ENCODE measurements at places on chromosomes 1 and 21.

- peak; percentile 25 for DNase-seq
These were observed 85.1 kb downstream of the KCNN3 start for GRCh38 chr1:154784924-154785531.

DNA sequence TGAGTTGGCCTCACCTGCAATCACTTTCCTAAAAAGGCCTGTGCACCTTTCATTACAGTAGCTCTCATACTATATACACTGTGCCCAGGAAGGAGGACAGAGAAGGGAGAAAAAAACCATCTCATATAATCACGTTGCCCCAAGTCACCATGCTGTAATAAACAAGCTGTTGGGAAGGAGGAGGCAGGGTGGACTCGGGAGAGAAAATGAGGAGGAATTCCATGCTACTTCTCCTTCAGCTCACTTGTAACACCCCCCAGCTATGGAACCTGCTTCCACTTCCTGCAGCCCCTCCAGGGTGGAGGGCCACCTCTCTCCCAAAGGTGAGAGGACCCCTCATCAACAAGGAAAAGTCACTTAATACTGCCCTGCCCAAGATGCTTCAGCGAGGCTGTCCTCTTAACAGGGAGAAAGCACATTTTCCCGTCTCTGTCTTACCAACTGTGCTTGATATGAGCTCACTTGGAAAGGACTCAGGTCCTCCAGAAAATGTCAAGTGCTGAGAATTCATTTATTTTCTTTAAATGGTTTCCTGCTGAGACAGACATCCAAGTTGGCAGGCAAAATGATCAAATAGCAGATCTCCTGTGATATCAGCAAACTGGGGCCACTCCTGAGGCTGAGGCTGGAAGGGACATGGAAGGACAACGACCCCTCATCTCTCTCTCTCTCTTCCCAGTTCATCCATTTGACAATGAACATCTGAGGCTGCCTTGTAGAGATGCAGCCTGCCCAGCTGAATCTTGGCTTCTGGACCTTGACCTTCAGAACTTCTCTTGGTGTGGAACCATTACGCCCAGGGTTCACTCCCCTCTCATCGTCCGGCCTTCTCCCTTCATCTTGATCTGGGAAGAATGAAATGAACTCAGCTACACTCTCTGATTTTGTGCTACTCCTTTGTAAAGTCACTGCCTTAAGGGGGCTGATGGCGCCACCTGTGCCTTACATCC, 54.0 kb downstream of the CAPN9 start:
- DNase-seq = no peak

GRCh38 chr21:19565587-19565986, 1162.0 kb upstream of the TMPRSS15 start:
- no peak for DNase-seq

DNA sequence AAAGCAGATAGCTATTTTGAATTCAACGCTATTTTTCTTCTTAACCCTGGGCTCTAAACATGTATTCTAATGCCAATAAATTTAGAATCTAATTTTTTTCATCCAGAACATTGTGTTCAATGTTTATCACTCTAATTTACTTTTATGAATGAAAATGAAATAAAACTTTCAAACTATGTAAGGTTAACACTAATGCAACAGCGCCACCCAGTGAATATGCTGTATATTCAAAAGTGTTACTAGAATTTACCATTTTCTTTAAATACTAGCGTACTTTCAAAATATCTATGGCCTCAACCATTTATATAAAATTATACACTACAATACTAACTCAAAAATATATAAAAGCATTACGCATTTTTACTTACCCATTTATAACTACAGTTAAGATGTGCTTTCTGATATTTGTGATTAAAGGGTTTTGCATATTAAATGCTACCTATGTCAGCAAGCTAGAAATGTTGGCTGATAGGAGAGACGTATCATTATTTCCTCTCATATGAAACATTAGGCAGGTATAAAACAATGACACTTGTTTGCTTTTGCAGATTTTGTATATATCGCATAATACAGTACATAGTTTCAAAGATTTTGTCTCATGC, 5.9 kb upstream of the NUF2 start:
- DNase-seq = no peak

GRCh38 chr1:194586302-194586701, 1399.9 kb upstream of the B3GALT2 start:
- DNase-seq = no peak

DNA sequence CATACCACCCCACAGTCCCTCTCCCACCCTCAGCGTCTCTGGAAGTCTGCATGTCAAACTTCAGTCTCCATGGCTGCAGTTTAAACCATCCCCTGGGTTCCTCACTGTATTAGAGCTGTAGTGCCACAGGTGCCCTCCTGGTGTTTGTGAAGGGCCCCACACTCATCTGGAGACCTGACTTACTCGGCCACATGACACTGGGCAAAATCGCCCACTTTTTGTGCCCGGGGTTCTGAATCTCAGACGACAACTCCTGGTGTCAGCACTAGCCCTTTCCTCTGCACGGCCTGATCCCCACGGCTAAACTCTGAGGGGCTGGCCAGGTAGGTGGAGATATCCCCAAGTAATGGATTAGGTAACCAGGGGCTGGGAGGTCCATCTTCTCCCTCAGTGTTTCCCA, 6.5 kb downstream of the INKA2 start:
- DNase-seq = no peak

DNA sequence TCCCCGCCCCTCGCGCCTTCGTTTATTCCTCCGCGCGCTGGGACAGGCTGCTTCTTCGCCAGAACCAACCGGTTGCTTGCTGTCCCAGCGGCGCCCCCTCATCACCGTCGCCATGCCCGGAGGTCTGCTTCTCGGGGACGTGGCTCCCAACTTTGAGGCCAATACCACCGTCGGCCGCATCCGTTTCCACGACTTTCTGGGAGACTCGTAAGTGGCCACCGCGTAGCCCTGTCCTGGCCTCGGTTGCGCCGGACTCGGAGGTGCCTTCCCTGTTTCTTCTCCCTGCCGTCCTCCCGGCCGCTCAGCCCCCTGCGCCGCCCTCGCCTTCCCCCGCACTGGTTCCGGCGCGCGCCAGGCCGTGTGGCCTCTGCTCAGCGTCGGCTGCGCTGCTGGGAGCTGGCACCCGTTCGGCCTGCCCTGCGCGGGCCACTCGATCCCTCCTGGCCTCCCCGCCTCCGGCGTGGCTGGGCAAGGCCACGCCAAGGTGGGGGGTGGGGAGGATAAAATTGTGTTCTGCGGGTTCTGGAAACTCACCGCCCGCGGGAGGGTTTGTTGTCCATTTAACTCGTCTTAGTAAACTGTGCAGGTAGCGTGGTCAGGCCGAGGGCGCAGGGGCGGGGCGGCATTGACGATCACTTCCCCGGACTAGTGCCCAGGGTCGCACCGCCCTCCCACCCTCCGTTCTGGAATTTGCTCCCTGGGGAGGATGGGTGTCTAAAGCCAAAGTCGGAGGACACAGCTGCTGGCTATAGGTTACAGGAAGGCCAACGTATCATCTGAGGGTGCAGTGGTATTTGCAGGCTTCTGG, at the start of gene PRDX6:
TSS of gene PRDX6 (plus strand) at position 50 of the 808 bp plus-strand sequence. CDS start at position 113, 63 bp downstream.
- DNase-seq = peak; percentile 64

GRCh38 chr1:37621326-37621870, 13.3 kb downstream of the RSPO1 start:
- no peak for DNase-seq

GRCh38 chr21:14712121-14712715, 166.1 kb upstream of the SAMSN1 start:
- no peak for DNase-seq

GRCh38 chr21:41188486-41189149, 20.7 kb downstream of the BACE2 start:
- no peak for DNase-seq

GRCh38 chr1:25117233-25117823, 115.0 kb downstream of the SYF2 start:
- DNase-seq = no peak

DNA sequence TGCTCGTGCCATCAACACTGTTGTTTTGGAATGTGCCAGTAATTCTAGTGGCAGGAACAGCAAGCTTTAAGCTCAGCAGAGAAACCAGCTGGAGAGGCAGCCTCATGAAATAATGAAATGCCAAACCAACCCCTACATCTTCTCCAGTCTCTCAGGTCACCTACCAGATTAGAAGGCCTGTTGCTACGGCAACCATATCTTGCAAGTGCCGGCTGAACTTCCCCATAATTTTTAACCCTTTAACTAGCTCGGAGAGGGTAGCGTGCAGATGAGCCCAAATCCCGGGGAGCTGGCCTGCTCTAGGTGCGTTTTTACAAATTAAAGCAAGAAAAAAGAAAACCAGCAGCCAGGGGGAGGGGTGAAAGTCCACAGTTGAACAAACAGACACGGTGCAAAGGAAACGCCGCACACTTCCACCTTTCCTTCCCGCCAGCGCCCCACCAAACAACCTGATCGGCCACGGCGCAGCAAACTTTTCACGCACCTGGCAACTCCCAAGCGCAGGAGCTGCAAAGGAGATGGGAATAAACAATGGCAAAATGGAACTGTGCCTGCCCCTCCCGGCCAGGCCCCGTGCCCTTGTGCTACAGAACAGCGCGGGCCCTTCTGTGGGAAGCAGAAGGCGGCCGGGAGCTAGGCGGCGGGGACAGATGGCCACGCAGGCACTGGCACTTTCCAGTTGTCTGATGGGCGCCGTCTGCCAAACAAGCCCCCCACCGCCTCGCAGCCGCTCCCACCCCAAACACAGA, 50.1 kb downstream of the SSBP3 start:
- DNase-seq = no peak

- no peak for DNase-seq
These were observed 13.3 kb upstream of the GNL2 start for GRCh38 chr1:37609002-37609401.

DNA sequence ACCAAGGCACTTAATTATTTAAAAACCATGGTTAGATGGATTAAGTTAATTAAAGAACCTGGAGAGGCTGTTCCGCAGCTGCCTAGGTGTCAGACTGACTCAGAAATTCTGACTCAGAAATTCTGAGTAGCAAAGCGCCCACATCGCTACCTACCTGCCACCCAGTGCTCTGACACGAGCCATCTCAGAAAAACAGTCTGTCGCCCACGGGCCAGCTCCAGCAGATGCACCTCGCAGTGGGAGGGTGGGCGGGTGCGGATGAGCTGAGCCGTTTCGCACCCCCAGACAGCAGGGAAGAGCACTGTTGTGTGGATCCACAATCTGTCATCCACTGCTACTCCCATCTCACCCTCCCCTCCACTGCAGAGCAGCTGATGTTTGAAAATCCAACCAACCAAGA, 13.5 kb downstream of the KCNK1 start:
- DNase-seq = no peak

DNA sequence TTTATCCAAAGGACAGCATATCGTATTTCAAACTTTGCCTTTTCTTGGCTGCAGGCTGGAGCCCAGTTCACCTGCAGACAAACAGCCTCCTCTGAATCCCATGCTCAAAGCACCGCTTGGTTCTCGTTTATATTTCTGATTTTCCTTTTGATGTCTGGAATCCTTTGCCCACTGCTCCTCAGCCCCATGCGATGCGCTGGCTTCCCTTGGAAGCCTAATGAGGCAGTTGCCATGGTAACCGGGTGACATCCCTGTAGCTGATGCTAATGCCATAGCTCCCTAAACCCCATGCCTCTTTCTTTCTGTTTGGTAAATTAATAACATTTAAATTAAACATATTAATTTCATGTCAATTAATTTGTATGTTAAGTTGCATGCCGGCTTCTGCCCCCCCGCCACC, 327.1 kb downstream of the PRDM2 start:
- no peak for DNase-seq

GRCh38 chr1:115123116-115123515, 33.8 kb upstream of the TSPAN2 start:
- DNase-seq = no peak
